ENCODE measurements at places on chromosomes 2 and 18.
A peak's percentile ranks its signal among the peaks of the same experiment; 100 is the strongest.

GRCh38 chr18:59308248-59308937, 10.1 kb downstream of the CPLX4 start:
- peak; percentile 83 for DNase-seq

GRCh38 chr2:80136338-80136737, 168.2 kb downstream of the LRRTM1 start:
- no peak for DNase-seq

GRCh38 chr2:193679847-193680246, 1485.1 kb upstream of the TMEFF2 start:
- DNase-seq: no peak

GRCh38 chr2:65550246-65550645, 117.8 kb upstream of the SPRED2 start:
- no peak for DNase-seq

DNA sequence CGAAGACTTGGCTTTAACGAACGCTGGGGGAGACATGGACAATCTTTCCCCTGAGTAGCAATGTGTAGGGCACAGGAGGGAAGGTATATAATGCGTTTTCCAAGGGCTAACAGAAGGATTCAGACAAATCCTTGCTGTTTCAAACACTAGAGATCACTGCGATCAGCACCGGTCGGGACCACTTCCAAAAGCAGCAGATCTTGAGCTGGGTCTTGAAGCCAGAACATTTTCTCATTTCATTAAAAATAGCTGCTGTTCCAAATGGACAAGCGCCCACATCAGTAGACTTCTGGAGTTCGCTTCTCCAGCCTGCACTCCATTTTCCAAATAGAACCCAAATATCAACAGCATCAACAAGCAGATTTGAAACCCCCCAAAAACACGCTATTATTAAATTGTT, 65.1 kb upstream of the MAPRE2 start:
- DNase-seq: peak; percentile 39

- DNase-seq: no peak
Measured at GRCh38 chr2:10005461-10006235, 37.7 kb upstream of the KLF11 start.

DNA sequence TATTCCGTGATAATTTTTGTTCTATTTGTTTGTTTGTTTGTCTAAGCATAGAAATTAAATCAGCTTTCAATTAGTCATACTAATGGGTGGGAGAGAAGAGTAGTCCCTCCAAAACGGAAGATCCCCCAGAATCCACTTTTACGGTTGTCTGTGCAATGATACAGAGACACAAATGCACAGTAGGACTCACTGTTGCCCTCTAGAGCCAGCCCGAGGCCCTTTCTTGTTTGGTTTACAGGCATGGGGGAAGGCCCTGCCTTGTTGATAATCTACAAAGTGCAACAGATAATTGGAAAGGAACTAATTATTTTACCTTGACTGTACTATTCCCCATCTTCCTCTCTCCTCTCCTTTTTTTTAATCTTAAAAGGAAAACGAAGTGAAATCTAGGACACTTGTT, 121.1 kb downstream of the ACOXL start:
- no peak for DNase-seq

- DNase-seq: no peak
Measured at GRCh38 chr18:51614033-51614432, 416.6 kb upstream of the MEX3C start.

DNA sequence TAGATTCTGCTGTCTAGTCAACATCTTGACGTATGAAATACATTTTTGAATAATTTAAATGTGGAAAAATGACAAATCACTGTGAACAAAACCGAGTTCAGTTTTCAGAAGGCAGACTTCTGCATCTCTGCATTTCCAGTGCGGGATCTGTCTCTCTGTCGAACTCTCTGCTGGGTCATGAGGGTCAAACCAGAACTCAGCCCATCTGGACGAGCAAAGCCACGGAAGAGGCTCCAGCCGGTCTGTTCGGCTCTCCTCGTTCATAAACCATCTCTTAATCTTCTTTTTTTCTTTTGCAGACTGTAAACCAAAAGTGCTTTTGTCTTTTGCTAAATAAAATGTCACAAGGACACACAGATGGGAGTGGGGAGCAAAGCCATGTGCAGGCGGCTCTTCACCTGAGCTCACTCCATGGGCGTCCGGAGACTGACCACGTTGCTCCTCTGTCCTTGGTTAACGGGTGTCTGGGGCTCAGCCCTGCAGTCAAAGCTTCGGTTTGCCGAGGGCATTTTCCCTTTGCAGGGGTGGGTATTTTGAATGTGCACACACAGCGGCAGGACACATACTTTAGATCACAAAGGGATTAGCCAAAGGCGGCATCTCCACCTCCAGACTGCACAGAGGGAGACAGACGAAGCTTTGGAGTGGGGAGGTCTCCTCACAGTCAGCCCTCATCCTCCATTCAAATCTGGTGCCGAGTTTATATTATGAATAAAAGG, 737.9 kb upstream of the SALL3 start:
- DNase-seq: peak; percentile 16

DNA sequence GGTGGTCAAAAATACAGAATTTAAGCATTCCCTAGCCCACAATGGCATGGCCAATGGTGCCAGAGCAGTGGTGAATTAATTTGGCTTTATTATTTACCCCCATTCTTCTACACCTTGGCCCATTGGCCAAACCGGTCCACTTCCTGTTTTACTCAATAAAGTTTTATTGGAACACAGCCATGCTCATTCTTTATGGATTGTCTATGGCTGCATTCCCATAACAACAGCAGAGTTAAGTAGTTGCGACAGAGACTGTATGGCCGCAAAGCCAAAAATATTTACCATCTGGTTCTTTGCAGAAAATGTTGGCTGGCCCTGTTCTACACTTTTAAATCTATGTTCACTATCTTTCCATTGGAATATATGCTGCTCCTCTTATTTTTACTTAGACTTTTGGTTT, 130.3 kb upstream of the CCDC68 start:
- DNase-seq: no peak

DNA sequence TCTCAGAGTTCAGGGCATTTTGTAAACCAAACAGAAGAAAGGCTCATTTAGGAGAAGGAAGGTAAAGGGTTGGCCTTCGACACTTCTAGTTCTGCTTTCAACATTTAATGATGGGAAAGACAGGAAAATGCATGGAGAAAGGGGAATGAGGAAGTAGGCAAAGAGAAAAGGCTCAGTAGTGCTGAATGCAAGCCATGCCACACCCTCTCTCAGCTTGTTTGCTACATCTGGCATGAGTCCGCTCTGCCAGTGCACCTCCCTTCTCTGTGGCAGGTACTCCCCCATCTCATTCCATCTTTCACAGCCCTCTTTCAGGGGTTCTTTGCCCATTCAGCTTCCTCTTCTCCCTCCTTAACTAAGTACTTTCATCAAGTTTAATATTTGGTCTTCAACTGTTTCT, 120.9 kb upstream of the ITGB6 start:
- no peak for DNase-seq

DNA sequence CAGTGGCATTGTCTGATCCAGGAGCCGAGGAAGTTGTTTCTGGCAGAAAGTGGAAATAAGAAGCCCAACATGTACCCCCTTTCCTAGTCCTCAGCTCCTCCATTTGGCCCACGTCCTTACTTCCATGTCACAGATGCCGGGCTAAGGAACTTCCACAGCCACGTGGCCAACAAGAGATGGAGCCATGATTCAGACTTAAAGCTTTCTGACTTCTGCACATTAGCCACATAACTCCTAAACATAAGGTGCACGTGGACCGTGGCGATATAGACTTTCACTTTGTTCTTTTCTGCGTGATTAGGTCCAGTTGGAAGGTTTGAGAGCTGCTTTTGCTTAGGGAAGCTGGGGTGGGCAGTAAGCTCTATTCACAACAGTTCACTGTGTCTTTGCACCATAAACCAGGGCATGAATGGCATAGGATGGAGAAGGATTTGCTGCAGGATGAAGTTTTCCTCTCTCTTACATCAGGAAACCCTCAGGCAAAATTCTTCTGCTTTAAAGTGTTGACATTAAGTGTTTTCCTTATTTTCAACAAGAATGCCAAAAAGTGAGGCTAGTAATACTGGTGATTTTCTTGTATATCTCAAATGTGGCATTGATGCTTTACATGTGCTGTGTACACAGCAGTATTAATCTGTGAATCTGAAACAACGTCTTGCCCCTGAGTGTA, 61.2 kb upstream of the RBM44 start:
- no peak for DNase-seq

GRCh38 chr2:225788571-225789094, 389.1 kb downstream of the NYAP2 start:
- DNase-seq: no peak

GRCh38 chr18:13393338-13393737, 174.8 kb downstream of the LDLRAD4 start:
- no peak for DNase-seq

GRCh38 chr18:35661483-35662146, 80.1 kb downstream of the GALNT1 start:
- DNase-seq: peak; percentile 3

GRCh38 chr2:135980434-135981079, 4.9 kb downstream of the DARS1 start:
- DNase-seq: no peak

DNA sequence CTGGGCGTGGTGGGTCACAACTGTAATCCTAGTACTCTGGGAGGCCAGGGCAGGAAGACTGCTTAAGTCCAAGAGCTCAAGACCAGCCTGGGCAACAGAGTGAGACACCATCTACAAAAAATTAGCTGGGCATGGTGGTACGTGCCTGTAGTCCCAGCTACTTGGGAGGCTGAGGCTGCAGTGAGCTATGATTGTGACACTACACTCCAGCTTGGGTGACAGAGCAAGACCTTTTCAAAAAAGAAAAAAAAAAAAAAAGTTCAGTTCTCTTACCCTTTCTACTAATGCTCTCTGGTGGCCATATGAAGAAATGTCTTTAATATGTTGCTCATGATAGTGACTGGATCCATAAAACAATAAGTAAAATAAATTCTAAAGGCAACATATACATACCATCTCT, 14.9 kb downstream of the TYW5 start:
- DNase-seq: no peak

DNA sequence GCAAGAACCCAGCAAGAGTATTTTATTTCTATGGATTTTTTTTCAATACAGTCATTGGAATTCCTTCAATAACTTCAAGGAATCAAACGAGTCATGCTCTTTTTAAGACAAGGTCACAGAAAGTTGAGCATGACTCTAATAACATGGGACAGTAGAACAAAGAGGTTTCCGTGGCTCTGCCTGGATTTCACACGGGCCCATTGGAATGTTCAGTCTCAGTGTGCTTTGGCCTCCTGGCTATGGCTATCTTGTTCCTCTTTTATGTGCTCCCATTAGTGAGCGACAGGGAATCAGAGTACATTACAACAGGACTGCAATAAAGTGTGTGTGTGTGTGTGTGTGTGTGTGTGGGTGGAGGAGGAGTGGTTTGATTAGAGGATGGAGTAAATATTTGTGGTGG, 312.4 kb downstream of the DCC start:
- DNase-seq: no peak

DNA sequence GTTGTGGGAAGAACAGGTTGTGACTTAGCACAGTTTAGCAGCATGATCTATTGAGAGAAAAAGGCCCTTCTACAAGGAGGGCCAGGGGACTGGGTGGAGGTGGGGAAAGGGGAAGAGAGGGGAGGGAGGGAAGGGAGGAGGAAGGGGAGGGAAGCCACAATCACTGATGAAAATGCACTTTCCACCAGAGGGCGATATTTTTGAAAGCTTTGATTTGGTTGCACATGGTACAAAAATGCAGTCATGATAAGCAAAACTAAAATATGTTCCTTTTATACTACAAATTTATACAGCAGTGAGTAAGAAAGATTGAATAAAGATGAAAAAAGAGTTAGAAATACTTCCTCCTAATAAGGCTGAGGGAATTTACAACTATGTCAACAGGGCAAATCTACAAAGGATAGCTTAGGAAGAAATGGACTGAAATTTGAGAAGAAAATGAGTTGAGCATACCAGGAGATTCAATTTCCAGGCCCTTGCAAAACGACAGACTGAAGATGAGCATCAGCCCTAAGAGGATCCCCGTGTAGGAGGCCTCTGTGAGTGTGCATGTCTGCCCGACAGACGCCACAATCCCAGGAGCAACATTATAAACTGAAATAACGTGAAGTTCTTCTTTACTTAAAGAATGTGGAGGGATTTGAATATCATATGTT, 17.2 kb downstream of the SH3YL1 start:
- peak; percentile 52 for DNase-seq

DNA sequence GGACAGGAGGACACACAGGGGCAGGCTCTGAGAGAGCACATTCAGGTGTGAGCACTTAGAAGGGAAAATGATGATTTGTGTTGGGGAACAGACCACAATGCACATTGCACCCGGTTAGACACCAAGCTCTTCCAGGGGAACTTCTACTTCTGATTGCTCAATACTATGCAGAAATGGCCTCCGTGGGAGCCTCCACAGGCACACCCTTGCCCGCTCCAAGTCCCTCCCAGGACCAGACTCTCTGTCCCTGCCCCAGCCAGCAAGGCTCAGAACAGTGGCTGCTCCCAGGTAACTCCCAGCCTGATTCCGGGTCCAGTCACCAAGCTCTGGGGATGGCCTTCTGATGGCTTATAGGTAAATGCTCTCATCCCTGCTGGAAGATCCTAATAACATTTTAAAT, 56.2 kb downstream of the BCL2L11 start:
- DNase-seq: no peak

- DNase-seq: no peak
Measured at GRCh38 chr2:95531254-95531771, 46.8 kb upstream of the TRIM43B start.

- DNase-seq: peak; percentile 39
Measured at GRCh38 chr2:205133544-205133943, 548.8 kb upstream of the NRP2 start.

DNA sequence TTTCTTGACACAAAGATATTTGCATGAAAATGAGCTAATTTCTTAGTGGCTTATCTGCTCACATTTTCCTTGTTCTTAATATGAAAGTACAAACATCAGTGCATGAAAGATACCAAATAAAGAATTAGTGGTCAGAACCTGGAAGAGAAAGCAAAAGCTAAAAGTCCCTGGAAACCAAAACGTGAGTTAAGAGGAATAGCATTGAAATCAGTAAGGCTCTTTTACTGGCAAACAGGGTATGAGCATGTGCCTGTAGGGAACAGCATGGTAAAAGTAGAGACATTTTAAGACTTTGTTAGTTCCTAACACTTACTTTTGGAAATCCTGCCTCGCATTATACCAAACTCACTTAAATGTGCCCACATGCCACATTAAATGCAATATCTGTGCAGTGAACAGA, 31.9 kb upstream of the CWC22 start:
- DNase-seq: no peak
